ENCODE measurements at places on chromosomes 5 and 9. TPM values are rescaled to one million over a fixed set of nuclear protein-coding genes. Genes with fewer than 3 reads are reported as not detected.

GRCh38 chr5:142590451-142591231, 95.2 kb downstream of the FGF1 start:
- DNase-seq = no peak

DNA sequence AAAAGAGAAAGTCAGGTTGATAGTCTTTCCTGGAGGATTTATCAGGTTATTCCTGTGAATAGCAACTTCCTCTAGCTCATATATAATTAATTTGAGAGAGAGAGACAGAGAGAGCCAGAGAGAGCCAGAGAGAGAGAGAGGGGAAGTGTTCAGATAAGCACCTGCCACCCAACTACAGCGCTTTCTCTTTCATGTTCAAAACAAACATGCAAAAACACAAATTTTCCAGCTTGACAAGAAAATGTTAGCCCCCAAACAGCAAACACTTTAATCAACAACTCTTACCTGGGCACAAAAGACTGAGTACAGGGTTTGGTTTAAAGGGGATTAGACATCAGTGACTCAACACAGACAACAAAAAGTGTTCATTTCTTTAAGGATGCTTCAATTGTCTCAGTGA, 61.7 kb upstream of the PLPP6 start:
- no peak for DNase-seq

DNA sequence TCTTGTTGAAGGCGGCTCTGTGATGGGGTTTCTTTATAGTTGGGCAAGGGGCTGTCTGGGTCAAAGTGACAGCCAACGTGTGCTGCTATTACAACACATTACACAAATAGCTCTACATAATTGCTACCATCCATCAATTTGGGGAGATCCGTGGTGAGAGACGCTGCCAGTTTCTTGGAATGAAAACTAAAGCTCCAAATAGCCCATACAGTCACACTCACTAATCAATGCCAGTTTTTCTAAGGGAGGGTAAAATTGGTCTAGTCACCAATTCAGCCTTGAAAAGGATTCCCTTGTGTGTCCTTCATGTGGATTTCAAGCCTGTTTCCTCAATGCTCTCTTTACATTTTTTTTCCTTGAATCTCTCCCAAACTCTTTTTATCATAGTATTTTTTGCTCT, 343.3 kb upstream of the KLF4 start:
- DNase-seq = no peak

DNA sequence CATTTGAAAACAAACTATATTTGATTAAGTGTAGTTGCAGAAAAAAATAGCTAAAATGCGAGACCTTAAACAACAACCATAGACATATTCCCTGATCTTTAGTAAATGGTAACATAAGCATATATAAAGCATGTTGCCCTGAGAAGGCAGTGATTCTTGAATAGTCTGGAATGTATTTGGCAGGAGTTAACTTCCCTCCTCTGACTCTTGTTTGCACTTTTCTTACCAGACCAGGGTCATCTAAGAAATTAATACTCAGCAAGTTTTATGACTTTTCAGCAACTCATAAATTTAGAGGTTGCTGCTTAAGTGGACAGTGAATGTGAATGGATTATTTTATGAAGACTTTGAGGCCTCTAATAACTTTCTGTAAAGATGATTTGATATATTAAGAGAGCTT, 55.3 kb upstream of the NUDT12 start:
- no peak for DNase-seq

DNA sequence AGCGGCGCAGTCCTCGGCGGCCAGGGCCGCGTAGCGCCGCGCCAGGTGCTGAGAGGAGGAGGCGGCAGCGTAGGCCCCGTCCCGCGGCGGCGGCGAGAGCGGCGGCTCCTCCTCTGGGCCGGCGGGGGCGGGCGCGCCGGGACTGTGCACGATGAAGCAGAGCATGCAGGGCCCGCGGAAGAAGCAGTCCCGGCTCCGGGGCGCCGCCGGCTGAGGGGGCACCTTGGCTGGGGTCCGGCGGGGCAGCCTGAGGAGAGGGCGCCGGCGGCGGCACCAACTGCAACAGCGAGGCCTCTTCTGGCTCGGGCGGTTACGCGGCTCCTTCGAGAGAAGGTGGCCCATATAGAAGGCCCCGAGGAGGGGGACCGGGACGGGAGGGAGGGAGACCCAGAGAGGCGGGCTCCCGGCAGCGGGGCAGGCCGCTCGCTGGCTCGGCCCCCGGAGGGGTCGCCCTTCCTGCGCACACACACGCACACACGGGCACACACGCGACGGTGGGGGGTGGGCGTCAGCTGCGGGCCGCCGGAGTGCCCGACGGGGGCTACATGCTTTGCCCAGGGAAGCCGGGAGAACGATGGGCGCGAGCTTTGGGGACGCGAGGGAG, 446 bp downstream of the FBXL17 start:
- peak; percentile 67 for DNase-seq

- no peak for DNase-seq
Measured at GRCh38 chr5:93691997-93692396, 49.4 kb downstream of the POU5F2 start.

DNA sequence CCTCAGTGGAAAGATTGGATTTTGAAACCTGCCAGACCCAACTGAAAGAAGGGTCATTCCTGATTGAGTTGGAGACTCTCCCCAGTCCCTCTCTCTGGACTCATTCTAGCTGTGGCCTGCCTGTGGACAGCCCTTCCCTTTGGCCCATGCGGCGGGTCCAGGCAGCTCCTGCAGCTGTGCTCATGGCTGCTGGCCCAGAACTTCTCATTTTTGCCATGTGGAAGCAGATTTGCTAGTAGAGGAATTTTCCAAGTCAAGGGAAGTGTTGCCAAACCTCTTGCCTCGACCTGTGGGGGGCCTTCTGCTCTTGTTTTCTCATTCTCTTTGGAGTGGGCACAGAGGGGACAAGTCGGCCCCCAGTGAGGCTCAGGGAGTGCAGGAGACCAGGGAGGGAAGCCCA, 89.2 kb downstream of the ANKRD33B start:
- DNase-seq = no peak

- DNase-seq = no peak
Measured at GRCh38 chr9:88950341-88951154, 40.7 kb upstream of the S1PR3 start.

GRCh38 chr9:38347271-38347671, 45.2 kb upstream of the ALDH1B1 start:
- no peak for DNase-seq

GRCh38 chr5:45695804-45696156, 400 bp downstream of the HCN1 start:
- no peak for DNase-seq

MAMDC2 gene
- total RNA-seq = 2.0 TPM

ANKRD31 gene
- 0.82 TPM for total RNA-seq

DPP7 gene
- 38.3 TPM for total RNA-seq

FCN2 gene
- not detected for total RNA-seq
